ENCODE measurements at places on chromosomes 5 and 9.

- no peak for DNase-seq
Measured at GRCh38 chr9:15977438-15977837, 424.6 kb downstream of the CCDC171 start.

DNA sequence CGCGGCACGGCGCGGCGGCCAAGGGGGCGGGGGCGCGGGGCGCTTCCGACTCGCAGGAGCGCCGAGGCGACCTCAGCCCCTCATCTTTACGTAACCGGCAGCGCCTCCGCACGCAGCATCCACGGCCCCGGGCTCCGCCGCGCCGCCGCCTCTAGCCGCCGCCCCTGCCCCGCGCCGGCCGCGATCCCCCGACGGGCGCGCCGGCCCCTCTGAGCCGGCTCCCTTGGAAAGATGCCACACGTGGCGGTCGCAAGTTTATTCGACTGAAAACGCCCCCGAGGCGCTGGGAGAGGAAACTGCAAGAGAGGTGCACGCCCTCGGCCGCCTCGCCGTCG lies 1.0 kb downstream of the KLF9 start:
- DNase-seq, result peak; percentile 67

DNA sequence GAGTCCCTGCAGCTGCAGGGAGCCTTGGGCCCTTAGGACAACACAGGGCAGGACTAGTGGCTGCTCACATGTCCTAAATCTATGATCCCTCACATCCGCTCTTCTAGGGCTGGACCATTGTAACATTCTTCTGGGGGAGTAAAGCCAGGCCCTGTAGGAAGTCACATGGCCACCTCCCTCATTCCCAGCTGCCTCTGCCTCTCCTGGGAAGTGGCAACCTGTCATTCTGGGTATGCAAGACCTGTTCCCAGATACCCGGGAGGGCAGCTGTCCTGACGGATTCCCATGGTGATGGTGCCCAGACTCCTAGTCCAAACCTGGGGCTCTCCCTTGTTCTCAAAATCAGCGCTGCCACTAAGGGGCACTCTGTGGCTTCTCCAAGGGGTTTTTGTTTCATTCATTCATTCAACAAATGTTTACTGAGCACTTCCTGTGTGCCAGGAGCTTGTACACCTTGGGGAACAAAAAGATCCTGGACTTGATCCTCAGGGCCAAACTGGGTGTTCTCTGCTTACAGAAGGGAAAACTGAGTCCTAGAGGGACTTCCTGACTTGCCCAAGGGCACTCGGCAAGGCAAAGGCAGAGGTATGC lies 85.6 kb downstream of the PSD2 start:
- DNase-seq, result no peak

DNA sequence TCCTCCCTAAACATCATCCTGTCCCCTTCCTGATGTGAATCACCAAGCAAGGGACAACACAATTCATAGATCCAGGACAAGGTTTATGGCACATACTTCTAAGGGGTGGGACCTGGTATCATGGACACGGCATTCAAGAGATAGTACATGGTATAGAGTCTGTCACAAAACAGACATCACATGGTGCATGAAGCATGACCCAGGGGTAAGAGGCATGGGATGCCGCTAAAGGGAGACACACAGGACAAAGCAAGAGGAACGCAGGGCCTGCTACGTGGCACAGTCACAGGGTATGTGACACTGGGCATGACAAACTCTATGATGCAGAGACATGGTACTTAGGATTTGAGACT lies 20.7 kb downstream of the GSN start:
- DNase-seq, result no peak

GRCh38 chr5:36199620-36200019 lies 42.1 kb downstream of the NADK2 start:
- no peak for DNase-seq

- no peak for DNase-seq
Measured at GRCh38 chr9:133233681-133234432, 24.8 kb upstream of the OBP2B start.

GRCh38 chr9:134152022-134152448 lies 12.3 kb downstream of the RNU6ATAC start:
- no peak for DNase-seq

DNA sequence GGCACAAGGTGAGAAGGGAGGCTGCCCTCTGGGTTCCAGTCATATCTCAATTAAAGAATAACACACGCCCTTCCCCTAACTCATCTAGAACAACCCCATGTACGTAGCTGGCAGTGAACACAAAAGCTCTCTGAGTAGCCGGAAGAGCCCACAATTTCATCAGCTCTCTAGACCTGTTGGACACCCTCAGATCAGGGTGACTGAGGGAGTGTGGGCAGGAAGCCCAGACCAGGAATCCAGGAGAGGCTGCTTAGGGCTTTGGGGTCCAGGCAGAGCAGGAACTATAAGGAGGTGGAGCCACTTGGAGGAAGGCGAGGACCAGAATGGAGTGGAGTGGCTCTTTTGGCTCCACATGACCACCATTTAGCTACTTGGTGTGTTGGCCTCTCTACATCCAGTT lies 237.4 kb downstream of the NR3C1 start:
- DNase-seq, result no peak

DNA sequence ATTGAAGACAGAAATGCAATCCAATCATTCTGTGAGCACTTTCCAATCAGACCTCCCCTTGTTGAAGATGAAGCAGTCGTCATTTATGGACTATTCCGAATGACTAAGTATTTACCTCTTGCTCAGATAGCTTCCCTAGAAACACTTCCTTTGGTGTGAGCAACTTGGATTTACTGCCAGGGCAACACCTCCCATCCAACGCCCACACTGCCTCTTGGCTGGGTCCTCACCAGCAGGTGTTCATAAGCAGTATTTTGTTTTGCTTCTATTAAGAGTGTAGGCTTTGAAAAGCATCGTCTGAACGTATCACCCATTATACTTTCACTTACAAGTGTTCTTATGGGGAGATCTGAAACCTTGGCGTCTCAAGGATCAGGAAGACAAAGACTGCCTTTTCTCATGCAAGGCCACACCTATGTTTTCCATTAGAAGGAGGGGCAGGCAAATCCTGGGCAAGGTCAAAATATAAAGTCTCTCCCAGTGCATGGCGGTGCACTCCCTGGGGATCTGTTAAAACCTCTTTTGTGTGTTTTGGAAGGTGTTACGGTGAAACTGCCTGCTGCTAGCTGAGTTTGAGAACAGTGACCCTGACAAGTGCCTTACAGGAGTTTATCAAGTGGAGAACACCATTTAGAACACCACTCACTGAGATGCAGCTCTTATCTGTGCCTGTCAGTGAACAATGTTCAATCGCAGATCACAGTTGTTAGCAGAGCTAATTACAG lies 10.6 kb upstream of the MARCHF3 start:
- DNase-seq, result no peak

DNA sequence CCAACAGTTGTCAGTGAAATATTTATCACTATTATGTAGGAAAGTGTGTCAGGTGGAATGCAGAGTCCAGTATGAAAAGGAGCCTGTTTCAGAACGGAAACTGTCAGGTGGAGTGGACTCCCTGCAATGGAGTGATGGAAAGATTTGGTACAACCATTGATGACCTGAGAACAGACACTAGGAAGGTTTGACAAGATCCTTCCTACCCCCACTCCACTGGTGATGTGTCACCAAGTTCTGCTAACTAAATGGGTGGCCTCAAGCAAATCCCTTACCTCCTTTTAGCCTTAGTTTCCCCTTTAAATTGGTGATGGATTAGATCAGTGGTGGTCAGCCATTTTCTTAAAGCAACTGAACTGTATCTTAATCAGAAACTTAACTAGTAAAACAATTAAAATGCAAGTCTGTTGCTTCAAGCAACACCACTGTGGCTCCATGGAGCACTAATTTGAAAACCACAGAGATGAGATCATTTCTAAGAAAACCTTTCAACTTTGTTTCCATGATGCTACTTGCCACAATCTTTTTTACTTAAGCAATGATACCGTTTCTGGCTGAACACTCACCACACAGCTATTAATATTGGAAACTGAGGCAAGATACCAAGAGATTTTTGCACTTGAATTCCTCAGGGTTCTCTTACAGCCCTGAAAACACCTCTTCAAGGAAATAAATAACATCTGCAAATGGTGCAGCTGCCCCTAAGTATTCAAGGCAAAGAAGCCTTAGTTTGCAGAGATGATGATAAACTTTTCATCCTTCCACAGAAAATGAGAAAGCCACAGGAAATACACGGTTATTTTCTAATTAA lies 140.6 kb downstream of the ERCC6L2 start:
- no peak for DNase-seq

- peak; percentile 38 for DNase-seq
Measured at GRCh38 chr5:181190711-181191525, 14.1 kb downstream of the TRIM7 start.

DNA sequence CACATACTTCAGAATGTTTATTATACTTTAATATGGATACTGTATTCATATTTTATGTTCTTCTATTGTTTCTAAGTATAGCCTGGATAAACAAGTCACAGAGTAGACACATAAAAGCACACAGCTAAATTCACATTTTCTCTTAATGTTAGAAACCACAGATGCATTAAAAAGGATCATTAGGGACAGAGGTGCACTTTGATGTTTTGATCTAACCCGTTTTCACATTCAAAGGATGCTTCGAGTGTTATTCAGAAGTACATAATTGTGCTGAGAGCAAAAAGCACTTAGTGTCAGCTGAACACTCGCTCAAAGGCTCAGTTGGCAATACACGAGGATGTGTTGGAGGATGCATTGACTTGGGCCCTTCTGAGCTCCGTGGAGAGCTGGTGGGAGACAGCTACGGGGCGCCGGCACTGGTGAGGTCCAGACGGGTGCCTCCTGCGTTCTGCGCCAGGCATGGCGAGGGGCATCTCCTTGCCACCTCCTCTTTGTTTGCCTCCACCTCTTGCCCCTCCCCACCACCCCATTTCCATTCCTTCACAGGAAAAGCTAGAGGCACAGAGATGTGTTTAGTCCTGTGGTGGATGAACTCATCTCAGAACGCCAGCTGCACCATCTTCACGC lies 35.5 kb downstream of the MED10 start:
- no peak for DNase-seq

DNA sequence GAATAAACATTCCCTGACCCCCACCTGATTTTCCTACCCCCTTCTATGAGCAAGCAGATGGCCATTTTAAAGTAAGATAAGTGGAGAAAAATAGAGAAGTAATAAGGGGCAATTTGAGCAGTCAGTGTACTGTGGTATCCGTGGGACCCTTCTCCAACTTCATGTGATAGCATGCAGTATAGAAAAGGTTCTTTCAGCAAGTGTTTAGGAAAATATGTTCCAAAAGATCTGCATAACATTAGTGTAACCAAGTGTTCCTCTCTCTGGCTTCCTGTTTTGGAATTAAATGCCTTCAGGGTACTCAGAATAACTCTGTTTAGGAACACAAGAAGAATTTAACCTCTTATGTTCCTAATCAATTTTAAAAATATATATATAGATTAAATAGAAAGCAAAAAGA lies 134.9 kb downstream of the ATG10 start:
- DNase-seq, result no peak

Data from activated CD4-positive, alpha-beta T cell treated with anti-CD3 and anti-CD28 coated beads, Interleukin-2, amount 50 U/mL, for 1 hour (primary cell).